Ovary (tissue), 10 donors: ENCODE measurements at places on chromosomes 4 and X. TPM values are rescaled to one million over a fixed set of nuclear protein-coding genes. Genes with fewer than 3 reads are reported as not detected.

SPANXA2 gene
- polyA plus RNA-seq, result not detected

MID1 gene
- 4.0 TPM for polyA plus RNA-seq

VBP1 gene
- 37.1 TPM for polyA plus RNA-seq

NOX1 gene
- 0.28 TPM for polyA plus RNA-seq

NAA11 gene
- polyA plus RNA-seq, result not detected

KDR gene
- polyA plus RNA-seq, result 36.4 TPM

PCDH7 gene
- 5.9 TPM for polyA plus RNA-seq

MORC4 gene
- 9.6 TPM for polyA plus RNA-seq

ALB gene
- 0.20 TPM for polyA plus RNA-seq

EDA gene
- polyA plus RNA-seq, result 4.5 TPM

SH3D19 gene
- 97.9 TPM for polyA plus RNA-seq

CHRNA9 gene
- not detected for polyA plus RNA-seq

UPF3B gene
- polyA plus RNA-seq, result 11.1 TPM

SYTL5 gene
- polyA plus RNA-seq, result 0.37 TPM

CXCL9 gene
- 0.06 TPM for polyA plus RNA-seq
